Activated naive CD4-positive, alpha-beta T cell treated with anti-CD3 and anti-CD28 coated beads, Interleukin-2, amount 50 U/mL, for 16 hours (primary cell): ENCODE measurements at places on chromosomes 7 and 10.

GRCh38 chr7:70477036-70478010 lies 654.6 kb upstream of the GALNT17 start:
- DNase-seq, result no peak

GRCh38 chr7:99707096-99707495 lies 27.3 kb upstream of the CYP3A5 start:
- DNase-seq, result no peak

GRCh38 chr7:151796091-151796870 lies 80.6 kb downstream of the PRKAG2 start:
- DNase-seq, result no peak

DNA sequence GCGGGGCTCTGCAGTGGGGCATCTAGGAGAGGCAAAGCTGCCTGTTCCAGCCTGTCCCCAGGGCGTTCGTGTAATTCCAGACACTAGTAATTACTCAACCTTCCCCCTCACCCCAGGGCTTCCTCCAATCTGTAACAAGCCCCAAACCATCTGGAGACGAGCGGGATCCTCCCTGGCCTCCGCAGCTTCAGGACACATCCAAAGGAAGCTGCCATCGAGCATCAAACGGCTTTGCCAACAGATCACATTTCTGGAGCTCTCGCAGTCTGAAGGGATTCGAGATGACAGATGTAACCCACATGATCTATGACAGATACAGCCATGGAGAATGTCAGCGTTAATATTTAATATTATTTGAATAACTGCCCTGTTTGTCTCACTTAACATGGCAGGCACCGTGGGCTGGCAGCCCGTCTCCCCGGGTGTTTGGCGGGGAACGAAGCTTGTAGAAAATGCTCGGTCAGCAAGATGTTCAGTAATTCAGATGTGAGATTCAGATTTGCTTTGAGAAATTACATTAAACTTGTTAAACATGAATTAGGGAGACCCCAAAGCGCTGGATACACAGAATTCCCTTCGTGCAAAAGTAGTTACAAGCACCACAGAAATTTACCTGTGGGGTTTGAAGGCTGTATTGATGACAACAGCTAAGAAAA lies 108.5 kb upstream of the C7orf33 start:
- no peak for DNase-seq

DNA sequence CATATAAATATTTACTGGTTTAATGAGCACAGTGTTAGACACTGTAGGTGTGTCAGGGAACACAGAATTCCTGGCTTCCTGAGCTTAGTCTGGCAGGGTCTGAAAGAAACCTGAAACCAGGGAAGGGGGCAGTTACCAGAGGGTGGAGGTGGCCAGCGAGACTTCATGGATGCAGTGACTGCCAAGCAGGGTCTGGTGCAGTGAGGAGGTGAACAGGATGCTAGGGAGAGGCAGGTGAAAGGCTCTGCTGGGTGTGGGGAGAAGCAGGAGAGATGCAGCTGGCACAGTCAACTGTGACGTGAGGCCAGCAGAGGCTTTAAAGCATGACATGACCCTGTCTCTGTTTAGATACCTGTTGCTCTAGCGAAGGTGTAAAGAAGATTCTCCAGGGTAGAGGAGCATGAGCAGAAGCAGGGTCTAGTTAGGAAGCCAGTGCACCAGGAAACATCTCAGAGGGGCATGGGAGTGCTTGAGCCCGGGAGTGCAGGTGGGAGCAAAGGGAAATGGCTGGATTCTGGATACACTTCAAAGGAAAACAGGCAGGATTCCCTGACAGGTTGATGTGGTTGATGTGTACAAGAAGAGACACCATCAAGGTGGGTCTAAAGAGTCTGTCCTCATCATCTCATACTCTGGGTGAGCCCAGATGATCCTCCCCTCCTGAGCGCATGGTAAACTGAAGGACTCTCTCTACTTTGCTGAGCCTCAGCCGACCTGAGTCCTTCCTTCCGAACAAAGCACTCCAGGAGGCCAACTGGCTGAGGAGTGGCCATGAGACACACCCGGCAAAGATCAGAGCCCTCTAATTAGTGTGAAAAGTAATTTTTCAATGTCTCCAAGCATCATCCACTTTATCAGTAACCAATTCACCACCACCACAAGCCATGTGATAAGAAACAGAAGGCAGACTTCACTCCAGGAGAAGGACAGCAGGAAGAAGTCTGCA lies 186.8 kb downstream of the COBL start:
- DNase-seq, result no peak

GRCh38 chr7:67105377-67105776 lies 108.7 kb downstream of the TYW1 start:
- DNase-seq, result no peak

DNA sequence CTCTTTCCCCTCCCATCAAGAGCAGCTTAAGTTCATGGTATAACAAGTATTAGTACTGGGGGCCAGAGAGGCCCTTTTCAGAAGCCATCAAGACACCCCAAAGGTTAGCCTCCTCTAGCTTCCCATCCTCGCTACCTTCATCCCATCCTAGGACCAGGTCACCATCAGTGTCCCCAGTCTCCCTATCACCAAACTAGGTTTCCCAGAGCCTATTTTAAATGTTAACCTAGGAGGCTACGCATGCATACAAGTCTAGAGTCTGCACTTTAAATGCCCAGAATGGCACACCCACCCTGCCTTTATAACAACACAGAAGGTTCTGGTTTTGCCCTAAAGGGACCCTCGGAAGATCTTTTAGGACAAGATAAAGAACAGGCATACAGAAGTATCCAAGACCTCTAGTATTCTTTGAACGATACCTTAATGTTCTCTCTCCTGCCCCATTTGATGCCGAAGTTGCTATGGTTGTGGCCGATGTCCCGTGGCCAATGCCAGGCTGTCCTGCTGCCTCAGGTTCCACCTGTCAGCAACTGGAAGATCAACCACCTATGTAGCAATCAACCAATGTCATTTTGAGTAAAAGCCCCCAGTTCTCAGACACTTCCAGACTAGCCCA lies 2.2 kb downstream of the GPRIN2 start:
- no peak for DNase-seq

GRCh38 chr10:123991611-123992570 lies 100.3 kb upstream of the CPXM2 start:
- no peak for DNase-seq

DNA sequence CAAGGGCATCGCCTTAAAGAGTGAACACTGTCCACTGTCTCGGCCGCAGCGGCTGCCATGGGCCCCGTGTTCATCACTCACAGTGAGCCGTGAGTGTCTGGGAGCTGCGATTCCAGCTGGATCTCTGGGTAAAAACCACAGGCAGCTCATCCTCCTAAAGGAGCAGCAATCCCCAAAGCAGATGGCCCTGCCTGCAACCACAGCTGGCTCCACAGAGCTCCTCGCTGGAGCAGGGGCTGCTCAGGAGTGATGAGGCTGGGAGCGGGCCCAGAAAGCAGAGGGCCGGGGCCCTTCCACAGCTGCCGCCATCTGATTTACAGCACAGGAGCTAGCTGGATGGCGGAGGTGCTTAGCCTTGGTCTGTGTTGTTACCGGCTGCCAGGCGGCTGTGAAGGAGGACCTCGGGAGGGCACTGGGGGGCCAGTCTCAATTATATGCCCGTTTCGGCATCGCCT lies 6.6 kb upstream of the TMEM184A start:
- DNase-seq, result no peak

- DNase-seq, result no peak
Measured at GRCh38 chr10:23202779-23203178, 10.7 kb downstream of the PTF1A start.

- DNase-seq, result no peak
Measured at GRCh38 chr10:11153766-11154165, 136.1 kb downstream of the CELF2 start.

- no peak for DNase-seq
Measured at GRCh38 chr7:94042381-94042780, 38.2 kb upstream of the BET1 start.

GRCh38 chr7:98266840-98267239 lies 14.6 kb upstream of the BRI3 start:
- no peak for DNase-seq

DNA sequence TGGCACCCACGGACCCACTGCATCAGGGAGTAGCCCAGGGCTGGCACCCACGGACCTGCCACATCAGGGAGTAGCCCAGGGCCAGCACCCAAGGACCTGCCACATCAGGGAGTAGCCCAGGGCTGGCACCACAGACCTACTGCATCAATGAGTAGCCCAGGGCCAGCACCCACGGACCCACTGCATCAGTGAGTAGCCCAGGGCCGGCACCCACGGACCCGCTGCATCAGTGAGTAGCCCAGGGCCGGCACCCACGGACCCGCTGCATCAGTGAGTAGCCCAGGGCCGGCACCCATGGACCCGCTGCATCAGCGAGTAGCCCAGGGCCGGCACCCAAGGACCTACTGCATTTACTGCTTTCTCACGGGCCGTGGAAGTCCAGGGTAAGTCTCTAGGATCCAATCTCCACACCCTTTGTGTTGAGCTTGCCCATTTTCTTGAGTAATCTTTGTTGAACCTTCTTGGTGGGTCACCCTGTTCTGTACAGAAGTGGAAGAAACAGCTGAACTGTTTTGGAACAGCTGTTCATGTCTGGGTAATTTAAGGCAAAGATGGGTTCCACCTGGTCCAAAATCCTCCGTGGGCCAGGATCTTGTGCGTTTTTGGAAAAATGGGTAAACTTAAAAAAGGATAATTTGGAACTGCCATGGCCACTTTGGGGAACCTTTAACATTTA lies 69.0 kb downstream of the VIPR2 start:
- DNase-seq, result no peak

DNA sequence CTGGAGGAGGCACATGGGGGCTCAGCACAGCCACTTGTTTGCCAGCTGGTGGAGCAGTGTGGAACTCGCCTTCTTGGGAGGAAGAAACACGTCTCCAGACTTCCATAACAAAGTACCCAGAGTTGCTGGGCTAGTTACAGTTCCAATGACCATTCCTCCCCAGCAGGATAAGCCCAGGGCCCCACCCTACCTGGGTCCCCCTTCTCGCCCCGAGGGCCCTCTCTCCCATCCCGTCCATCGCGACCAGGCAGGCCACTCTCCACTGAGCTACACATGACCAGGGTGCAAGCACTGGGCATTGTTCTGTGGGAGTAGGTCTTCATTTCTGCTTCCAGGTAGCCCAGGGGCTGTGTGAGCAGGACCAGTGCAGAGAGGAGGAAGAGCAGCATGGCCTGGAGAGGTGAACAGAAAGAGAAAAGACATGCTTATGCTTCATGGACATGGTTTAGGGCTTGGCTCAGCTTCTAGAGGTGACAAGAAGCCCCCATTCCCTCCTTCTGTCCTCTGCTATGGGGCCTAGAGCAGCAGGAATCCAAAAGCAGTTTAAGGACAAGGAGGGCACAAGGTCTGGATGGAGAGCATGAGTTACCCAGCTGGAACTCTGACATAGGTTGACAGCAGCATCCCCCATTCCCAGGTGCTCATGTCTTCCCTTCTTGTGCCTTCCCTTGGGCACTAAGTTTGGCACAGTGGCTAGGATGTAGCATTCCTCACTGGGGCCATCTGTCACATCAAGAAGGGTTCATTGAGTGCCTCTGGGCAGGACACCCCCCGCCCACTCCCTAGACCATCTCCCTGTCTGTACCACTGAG lies 2.4 kb downstream of the SFTPD start:
- DNase-seq, result no peak

GRCh38 chr10:62264702-62265436 lies 3.8 kb downstream of the RTKN2 start:
- no peak for DNase-seq

- no peak for DNase-seq
Measured at GRCh38 chr10:65911151-65911835, 1014.5 kb upstream of the LRRTM3 start.

- DNase-seq, result no peak
Measured at GRCh38 chr10:69759641-69760040, 42.1 kb upstream of the COL13A1 start.

DNA sequence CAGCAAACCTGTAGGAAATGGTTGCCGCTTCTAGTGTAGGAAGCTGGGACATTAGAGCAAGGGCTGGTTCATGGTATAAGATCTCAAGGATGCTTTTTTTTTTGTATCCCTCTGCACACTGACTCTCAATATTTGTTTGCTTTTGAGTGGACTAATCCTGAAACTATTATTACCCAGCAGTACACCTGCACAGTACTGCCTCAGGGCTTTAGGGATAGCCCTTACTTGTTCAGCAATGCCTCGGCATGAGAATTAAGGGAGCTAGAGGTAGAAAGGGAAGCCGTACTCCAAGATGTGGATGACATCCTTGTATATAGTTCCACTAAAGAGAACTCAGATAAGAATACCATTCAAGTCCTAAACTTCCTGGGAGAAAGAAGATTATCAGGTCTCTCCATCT lies 70.5 kb downstream of the COPG2 start:
- DNase-seq, result no peak

- no peak for DNase-seq
Measured at GRCh38 chr10:62866451-62866850, 50.3 kb upstream of the EGR2 start.

DNA sequence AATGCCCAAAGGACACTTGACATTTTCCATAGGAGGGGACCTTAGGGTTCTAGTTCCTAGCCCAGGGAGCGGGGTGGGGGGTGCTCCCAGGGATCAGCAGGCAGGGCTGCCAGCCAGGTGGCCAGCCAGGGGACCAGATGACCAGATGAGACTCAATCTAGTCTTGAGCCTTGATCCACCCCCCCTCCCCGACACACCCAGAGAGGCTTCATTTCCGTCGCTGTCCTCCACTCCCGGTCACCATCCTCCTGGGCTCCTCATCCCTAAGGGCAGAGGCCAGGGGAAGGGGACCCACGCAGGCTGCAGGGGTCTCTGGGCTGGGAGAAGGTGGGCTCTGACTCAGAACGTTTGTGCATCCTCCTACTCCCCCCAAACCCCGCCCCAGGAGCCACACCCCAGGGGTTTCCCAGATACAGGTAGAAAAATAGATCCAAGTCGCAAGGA lies 1.0 kb downstream of the STX1A start:
- DNase-seq, result no peak

DNA sequence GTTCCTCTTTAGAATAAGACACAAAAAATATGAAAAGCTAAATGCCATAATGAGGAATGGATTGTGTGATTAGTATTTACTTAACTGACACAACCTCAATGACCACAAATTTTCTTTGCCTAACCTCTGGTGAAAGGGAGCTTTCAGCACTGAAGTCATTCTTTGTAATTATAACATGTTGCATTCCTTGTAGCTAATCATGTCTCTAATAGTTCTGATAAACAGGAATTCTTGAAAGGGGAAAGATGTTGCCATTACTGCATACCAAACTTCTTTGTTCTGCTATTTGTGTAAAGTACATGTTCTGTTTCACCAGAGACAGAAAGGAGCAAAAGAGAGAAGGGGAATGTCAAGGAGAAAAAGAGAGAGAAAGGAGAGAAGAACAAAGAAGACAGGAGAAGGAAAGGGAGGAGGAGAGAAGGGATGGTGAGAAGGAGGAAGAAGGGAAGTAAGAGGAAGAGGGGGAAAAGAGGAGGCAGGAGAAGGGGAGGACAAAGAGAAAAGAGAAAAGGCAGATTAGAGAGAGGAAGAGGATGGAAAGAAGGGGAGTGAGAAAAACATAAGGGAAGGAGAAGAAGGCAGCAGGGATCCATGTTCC lies 120.9 kb downstream of the SEMA3D start:
- no peak for DNase-seq

GRCh38 chr7:104264285-104264684 lies 56.5 kb upstream of the ORC5 start:
- DNase-seq, result no peak

GRCh38 chr7:152307902-152308301 lies 127.9 kb downstream of the KMT2C start:
- DNase-seq, result no peak
